Ammon's horn (tissue), 1 donor: ENCODE measurements at places on chromosomes 2 and 18.

GRCh38 chr2:108271691-108272253 lies 16.9 kb upstream of the SULT1C2 start:
- DNase-seq = no peak

DNA sequence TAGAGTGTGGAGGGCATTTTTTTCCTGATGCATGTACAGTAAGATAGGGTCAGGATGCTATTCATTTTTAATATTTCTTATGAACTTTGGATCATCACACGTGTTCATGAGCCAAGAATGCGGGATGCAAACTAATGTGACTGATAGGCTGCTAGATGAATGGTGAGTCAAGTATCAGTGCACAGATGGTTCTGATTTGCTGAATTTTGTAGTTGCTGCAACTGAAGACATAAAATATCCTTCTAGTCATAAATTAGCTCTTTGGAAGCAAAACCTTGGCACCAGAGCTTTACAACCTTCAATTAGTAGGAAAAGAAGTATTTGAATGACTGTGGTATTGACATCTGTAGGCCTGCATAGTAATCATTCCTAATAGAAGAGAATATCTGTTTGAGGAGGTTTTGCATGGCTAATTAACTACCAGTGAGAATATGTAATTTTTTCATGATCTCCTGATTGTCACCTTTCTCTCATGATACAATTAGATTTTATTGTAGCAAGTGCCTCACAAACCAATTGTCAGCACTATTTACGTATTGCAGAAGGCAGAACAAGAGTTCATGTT lies 94.0 kb downstream of the VRK2 start:
- no peak for DNase-seq

DNA sequence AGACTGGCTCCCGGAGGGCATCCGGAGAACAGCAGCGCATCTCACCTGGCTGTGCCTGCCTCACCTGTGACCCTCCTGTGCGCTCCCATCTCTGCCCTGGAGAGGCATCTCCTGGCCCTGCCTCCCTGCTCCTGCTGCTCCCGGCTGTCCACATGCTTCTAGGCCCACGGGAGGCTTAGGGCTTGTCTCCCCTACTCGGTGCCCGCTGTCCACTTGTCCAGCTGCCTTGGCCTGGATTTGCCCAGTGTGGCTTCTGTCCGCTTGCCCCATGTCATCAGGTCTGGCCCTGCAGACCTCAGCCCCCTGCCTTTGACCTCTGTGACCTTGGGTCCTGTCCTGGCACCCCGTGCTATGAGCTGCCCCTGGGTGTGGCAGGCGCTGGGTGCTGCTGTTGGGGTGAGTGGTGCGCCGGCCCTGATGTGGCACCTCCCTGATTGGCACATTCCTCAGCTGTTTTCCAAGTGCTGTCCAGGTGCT lies 4.5 kb downstream of the BOK start:
- DNase-seq = no peak

DNA sequence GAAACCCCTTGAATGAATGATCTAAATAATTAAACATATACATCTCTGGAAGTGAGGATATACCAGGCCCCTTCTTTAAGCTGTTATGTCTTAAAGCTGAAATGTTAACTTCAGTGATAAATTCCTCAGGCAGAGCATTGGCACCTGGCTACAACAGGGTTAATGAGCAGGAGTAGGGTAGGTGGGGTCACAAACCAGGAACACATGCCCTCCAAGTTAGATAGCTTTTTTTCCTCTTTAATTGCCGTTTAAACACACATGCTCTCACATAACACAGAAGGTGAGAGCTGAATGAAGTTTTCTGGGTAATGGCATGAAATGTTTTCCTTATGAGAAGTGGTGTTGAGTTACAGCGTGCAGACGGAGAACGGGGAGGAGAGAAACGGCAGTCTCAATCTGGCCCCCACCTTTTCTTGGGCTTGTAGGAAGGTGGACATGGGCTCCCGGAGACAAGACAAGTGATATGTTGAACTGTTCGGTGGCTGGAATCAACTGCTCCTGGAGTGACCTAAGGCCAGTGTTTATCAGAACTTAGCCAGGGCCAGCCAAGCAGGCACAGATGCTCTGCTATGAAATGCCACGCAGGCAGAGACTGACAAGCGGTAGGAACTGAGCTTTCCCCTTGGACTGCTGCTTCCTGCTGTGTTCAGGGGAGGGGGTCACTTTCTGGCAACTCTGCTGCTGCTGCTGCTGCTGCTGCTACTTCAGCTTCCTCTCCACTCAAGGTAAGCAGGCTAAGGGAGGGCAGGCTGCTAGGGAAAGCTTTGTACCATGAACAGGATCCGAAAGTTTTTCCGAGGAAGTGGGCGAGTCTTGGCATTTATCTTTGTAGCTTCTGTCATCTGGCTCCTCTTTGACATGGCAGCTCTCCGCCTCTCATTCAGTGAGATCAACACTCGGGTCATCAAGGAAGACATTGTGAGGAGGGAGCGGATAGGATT lies at the start of gene GALNT5:
GALNT5 (plus strand) TSS at position 394 of the 941 bp plus-strand sequence; CDS start at position 772, 378 bp downstream.
- DNase-seq = peak; percentile 19
